Stimulated activated CD4-positive, alpha-beta T cell treated with anti-CD3 and anti-CD28 coated beads, Interleukin-12 subunit alpha, Interleukin-12 subunit beta, amount 100 ng/mL, for 48 hours (primary cell): ENCODE measurements at places on chromosomes 2 and 18.
A peak's percentile ranks its signal among the peaks of the same experiment; 100 is the strongest.

DNA sequence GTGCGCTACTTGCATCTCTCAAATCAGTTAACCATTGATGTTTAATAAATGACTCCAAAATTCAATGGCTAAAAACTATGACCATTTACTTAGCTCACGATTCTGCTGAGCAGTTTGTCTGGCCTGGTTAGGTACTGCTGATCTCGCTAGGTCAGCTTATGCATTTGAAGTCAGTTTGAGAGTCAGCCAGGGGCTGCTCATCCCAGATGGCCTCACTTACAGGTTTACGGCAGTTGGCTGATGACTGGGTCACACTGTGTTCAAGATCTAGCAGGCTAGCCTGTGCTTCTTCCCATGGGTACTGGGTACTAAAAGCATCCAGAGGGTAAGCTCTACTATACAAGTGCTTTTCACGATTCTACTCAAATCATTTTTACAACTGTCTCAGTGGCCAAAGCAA lies 122.1 kb downstream of the DLGAP1 start:
- no peak for DNase-seq

GRCh38 chr18:64436111-64436510 lies 287.2 kb upstream of the LINC00305 start:
- no peak for DNase-seq

GRCh38 chr2:238151205-238151604 lies 7.6 kb upstream of the ERFE start:
- DNase-seq = no peak

DNA sequence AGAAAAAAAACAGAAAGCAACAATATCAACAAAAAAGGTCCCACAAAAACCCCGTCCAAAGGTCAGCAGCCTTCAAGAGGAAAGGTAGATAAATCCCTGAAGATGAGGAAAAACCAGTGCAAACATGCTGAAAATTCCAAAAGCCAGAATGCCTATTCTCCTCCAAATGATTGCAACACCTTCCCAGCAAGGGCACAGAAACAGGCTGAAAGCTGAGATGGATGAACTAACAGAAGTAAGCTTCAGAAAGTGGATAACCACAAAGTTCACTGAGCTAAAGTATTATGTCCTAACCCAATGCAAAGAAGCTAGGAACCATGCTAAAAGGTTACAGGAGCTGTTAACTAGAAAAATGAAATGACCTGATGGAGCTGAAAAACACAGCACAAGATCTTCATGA lies 226.4 kb upstream of the DSEL start:
- DNase-seq = no peak

DNA sequence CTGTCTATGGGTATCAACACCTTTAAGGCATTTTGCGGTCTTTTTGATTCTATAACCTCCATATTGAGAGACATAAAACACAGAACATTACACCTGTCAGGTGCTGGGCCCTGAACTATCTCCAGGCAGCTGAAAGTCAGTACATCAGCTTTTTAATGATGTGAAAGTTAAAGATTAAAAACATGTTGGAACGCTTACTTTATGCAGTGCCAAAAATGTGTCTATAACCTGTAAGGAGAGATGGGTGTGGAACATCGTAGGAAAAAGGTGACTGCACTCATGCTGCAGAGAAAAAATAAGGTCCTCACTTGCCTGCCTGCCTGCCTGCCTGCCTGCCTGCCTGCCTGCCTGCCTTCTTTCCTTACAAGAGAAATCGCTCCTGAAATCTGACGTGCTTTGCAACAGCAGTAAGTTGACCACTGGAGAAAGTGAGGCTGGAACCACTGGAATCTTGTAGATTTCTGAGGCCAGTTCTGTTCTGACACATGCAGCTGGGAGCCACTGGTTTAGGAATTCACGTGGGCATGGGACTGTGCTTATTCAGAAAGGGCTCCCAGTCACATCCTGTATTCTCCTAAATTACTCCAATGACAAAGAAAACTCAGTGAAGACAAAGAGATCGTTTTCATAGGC lies 34.1 kb downstream of the BCL11A start:
- DNase-seq = no peak

DNA sequence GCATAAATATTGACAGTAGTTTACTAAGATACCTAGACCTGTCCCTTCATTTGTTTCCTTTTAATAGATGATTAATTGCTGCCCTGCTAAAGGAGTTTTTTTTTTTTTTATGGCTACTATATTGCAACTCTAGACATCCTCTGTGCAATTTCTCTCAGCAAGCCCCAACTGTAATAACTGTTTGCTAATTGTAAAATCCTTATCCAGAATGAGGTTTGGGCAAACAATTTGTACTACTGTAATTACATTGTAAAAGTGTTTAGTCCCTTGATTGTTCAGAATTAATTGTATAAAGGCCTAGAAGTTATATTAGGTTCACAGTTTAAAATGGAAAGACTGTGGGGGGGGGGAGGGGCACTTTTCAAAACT lies 3.7 kb upstream of the MEIS1 start:
- no peak for DNase-seq

DNA sequence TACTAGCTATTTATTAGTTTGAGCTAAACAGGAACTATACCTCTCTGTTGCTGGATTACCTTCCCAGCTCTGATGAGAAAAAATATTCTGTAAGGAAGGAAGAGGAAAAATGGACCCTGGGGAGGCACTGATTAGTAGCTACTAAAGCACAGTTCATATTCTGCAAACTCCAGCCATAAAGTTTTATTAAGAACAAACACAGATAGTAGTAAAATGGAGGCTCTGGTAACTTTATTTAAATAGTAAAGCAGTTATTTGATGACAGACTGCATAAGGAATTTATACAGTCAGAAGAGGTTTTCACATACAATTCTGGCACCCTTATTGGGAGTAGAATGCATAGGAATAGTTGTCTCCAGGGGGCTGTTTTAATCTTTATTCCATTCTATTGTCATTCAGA lies 84.1 kb downstream of the XIRP2 start:
- no peak for DNase-seq

- no peak for DNase-seq
Measured at GRCh38 chr2:28855193-28855592, 14.9 kb downstream of the TRMT61B start.

GRCh38 chr2:45643543-45644542 lies 7.6 kb upstream of the PRKCE start:
- DNase-seq = peak; percentile 65

DNA sequence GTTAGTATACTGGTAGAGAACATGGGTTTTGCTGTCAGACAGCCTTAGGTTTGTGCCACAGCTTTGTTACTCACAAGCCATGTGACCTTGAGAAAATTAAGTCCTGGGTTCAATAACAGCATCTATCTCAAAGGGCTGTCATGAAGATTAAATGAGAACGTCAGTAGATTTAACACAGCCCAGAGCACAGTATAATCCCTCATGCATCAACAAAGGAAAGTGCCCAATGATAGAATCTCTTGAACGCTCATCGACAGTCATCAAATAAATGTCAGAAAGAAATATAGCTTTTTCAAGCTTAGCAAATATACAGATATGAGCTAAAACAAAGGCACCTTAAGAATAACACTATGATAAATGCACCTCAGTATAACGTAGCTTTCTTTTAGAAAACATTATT lies 22.3 kb downstream of the CUL3 start:
- no peak for DNase-seq
